ENCODE measurements at places on chromosomes 6 and 20. TPM values are rescaled to one million over a fixed set of nuclear protein-coding genes. Genes with fewer than 3 reads are reported as not detected.
A peak's percentile ranks its signal among the peaks of the same experiment; 100 is the strongest.

GRCh38 chr20:47043086-47043485 is 148.4 kb downstream of the EYA2 start:
- H3K27ac ChIP-seq = no peak overlapping the region
- H3K27me3 ChIP-seq = no peaks in the 10 kb centered on the region
- H3K36me3 ChIP-seq = no peaks in the 10 kb centered on the region
- no peak overlapping the region for H3K4me3 ChIP-seq
- no peaks in the 10 kb centered on the region for H3K4me1 ChIP-seq

DNA sequence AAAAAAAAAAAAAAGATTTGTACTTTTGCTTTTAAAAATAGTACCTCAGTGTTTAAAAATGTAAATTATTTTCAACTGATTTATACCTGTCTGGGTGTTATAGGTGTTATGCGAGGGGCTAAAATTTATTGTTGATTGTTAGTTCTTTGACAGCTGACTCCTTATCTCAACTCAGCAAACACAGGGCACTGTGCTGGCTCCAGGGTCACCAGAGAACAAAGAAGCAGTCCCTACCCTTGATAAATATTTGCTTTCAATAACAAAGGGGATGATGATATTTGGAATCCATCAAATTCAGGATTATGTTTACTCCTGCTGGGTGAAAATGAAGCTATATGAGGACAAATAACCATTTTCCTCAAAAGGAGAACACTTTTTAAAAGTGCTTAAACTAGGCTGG is 34.2 kb upstream of the KAT14 start:
- no peak for DNase-seq
- H3K36me3 ChIP-seq = no peaks in the 10 kb centered on the region
- no peaks in the 10 kb centered on the region for H3K27me3 ChIP-seq
- no peak overlapping the region for H3K4me3 ChIP-seq
- no peak overlapping the region for H3K27ac ChIP-seq

SNX21 gene
- 8.4 TPM for polyA plus RNA-seq

GRCh38 chr6:112298021-112298745 is 43.8 kb upstream of the LAMA4 start:
- H3K27me3 ChIP-seq = peaks cover 16% of the 10 kb centered on the region
- DNase-seq = no peak
- H3K27ac ChIP-seq = no peak overlapping the region
- no peaks in the 10 kb centered on the region for H3K36me3 ChIP-seq
- H3K4me1 ChIP-seq = no peaks in the 10 kb centered on the region
- H3K4me3 ChIP-seq = no peak overlapping the region

DNA sequence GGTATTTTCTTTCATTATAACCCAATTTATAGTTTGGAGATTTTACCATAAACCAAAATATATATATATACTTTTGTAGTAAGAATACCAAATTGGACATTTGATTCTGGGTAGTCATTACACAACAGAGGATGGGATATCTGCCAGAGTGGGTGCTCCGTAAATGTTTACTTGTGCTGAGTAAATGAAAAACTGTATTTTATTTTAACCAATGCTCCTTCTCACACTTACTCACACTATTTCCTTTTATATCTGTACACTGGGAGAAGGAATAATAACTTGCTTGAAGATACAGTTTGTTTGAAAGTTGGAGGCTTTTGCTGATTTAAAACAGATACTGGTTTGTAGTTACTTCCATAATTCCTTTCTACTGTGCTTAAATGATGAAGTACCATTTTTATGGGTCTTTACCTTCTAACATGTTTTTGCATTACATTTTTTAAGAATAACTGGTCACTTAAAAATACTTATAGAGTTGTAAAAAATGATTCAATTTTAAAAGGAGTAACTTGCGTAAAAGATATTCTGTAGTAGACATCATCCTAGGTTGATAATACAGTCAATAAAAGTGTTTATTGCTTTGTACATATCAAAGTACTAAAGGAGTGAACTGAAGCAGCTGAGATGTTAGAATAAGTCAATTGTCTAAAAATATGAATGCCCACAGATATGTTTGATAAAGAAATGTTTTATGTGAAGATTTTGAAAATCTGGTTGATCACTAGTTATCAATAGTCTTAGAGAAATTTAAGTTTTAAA is 411.7 kb downstream of the UTRN start:
- no peaks in the 10 kb centered on the region for H3K27me3 ChIP-seq
- H3K36me3 ChIP-seq = peaks cover 4% of the 10 kb centered on the region
- H3K27ac ChIP-seq = no peak overlapping the region
- no peak overlapping the region for H3K4me3 ChIP-seq
- no peaks in the 10 kb centered on the region for H3K4me1 ChIP-seq

DNA sequence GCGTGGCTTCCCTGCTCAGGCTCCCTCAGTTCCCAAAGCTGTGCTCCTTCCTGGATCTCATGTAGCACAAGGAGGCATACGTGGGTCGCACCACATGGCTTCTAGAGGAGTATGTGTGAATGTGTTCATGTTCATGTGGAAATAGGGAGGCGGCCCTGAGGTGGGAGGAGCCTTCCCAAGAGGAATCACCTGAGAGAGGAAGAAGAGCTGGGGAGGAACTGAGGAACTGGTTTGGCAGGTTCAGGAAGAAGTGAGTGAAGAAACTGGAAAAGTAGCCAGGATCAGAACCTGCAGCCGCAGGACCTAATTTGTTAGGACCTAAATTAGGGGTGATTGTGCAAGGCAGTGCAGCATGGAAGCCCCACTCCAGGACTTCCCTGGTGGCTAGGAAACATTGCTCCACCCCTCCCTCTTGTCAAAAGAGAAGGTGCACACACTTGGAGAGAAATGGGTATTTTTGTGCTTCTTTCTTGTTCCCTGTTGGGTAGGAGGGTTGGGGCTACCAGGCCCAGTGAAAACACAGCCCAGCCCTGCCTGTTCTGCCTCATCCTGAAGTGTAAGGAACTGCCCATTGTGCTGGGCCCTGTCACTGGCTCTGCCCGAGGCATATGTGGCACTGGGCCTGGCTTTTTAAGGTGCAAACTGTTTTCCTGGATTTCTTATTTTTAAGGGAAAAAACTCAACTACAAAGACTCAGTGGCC is 20.7 kb downstream of the SYNJ2 start:
- no peaks in the 10 kb centered on the region for H3K36me3 ChIP-seq
- peak overlapping the region; percentile 48 for H3K27ac ChIP-seq
- no peak overlapping the region for H3K4me3 ChIP-seq

WFDC2 gene
- 48.4 TPM for polyA plus RNA-seq

DNA sequence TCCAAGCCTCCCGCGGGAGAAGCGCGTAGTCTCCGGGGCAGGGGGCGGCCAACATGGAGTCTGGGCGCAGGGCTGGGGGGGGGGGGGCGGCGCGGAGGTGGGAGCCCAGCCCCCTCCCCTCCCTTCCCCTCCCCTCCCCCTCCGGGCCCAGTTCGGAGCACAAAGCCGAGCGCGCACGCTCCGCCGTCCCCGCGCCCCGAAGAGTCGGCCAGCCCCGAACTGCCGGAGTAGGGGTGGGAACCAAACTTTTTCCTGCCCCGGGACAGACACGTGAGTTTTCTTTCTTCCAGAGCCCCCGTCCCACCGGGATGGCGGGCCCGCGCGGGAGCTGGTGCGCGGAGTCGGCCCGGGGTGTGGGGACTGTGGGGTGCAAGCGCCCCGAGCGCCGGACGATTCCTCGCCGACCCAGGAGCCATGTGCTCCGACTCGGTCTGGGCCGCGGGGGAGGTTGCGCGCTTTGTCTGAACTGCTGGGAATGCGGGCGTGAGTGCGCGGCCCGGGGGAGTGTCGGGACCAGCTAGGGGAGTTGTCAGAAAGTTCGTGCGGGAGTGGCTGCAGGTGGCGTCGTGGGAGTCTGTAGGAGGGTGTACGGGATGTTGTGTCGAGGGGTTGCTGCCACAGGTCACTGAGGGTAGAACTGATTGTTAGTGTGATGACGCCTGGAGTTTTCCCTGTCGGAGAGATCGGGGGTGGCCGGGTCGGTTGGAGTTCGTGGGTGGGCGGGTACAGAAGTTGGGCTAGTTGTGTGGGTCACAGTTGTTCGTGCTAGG is 1.2 kb downstream of the TGIF2 start:
- DNase-seq = peak; percentile 42
- peak overlapping the region; percentile 97 for H3K4me3 ChIP-seq
- H3K4me1 ChIP-seq = peaks cover 28% of the 10 kb centered on the region
- H3K27me3 ChIP-seq = no peaks in the 10 kb centered on the region
- peaks cover 10% of the 10 kb centered on the region for H3K36me3 ChIP-seq
- peak overlapping the region; percentile 99 for H3K27ac ChIP-seq

GRCh38 chr6:122736163-122736562 is 43.4 kb upstream of the FABP7 start:
- no peaks in the 10 kb centered on the region for H3K36me3 ChIP-seq
- no peak for DNase-seq
- no peak overlapping the region for H3K4me3 ChIP-seq
- no peak overlapping the region for H3K27ac ChIP-seq
- no peaks in the 10 kb centered on the region for H3K27me3 ChIP-seq
- no peaks in the 10 kb centered on the region for H3K4me1 ChIP-seq

DNA sequence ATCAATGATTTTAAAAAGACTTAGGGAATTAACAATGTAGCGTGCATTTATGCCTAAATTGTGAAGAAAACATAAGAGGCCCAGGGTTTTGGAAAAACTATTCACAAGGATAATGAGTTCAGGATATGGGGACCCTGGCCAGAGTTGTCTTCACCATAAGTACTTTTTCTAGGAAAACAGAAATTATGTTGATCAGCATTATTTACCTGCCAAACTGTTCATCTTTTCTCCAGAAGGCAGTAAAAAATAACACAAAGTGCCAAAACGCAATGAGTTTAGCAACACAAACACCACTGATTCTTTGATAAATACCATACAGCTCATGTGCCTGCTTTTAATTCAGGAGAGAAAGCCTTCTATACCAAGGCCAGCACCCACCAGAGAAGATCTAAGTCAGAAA is 43.1 kb downstream of the SNAP25 start:
- H3K27ac ChIP-seq = no peak overlapping the region
- no peaks in the 10 kb centered on the region for H3K27me3 ChIP-seq
- DNase-seq = no peak
- H3K36me3 ChIP-seq = no peaks in the 10 kb centered on the region

ARMC2 gene
- 1.8 TPM for polyA plus RNA-seq

DNA sequence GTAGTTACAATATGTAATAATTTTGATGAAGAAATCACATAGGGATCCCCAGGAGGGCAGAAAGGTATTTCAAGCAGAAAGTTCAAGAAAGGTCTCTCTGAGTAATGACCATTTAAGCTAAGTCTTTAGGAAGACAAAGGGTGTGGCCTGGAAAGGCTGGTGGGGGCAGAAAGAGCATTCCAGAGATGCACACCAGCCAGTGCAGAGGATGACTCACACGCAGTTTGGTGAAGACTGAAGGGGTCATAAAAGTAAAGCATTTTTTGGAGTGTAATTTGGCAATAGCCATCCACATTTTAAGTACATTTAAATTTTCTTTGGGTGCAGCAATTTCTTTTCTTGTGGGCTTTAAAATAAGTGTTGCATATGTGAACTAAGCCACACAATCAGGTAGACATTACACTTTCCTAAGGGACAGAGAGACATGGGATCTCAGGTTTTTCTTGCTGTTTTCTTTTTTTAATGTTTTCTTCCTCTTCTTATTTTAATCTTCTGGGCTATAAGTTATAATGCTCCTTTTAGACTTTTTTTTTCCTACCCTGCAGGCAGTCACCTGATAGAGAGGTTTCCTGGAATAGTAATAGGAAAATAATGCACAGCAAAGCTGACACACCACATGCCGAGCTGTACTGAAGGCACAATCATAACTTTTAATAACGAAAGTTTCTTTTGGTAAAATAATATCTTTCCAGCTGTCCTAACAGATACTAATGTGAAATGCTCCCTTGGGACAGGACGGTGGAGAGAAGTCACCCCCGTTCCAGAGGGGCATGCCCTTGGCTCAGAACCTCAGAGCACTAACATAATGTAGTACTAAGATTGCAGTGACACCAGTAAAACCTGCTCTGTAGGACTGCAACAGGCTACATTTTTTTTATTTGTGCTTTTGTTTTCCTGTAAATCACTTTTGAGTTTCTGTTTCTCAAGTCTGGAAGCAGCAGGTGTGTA is 49.6 kb upstream of the PTPRK start:
- H3K27ac ChIP-seq = no peak overlapping the region
- H3K36me3 ChIP-seq = no peaks in the 10 kb centered on the region
- H3K4me1 ChIP-seq = no peaks in the 10 kb centered on the region

CENPW gene
- polyA plus RNA-seq = 11.5 TPM

SIRPA gene
- 11.9 TPM for polyA plus RNA-seq

DNA sequence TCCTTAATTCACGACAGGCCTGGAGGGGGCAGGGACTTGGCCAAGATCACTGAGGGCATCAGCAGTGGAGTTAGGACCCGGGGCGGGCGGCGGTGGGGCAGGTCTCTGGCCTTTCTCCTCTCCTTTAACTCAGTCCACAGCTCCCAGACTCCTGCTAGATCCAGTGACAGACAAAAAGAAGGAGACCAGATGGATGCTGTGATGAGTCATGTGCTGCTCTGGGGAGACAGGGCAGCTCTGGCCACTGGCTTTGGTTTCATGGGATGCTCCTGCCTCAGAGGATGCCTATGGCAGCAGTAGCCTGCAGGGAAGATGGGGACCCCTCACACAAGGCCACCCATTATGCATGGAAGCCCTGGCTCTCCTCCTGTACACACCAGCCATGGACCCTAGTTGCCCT is 20.5 kb downstream of the EPB41L1 start:
- no peaks in the 10 kb centered on the region for H3K36me3 ChIP-seq
- H3K4me3 ChIP-seq = no peak overlapping the region
- H3K27me3 ChIP-seq = peaks cover 17% of the 10 kb centered on the region
- no peak for DNase-seq

TCP11 gene
- polyA plus RNA-seq = 0.30 TPM

- no peaks in the 10 kb centered on the region for H3K27me3 ChIP-seq
- no peak for DNase-seq
- no peaks in the 10 kb centered on the region for H3K36me3 ChIP-seq
- no peak overlapping the region for H3K4me3 ChIP-seq
- H3K27ac ChIP-seq = no peak overlapping the region
Observed at GRCh38 chr6:137286916-137287315, 67.7 kb upstream of the IFNGR1 start.

CNPY3 gene
- polyA plus RNA-seq = 59.3 TPM

MYCT1 gene
- polyA plus RNA-seq = 4.1 TPM

TMEM244 gene
- polyA plus RNA-seq = not detected

SMAP1 gene
- polyA plus RNA-seq = 27.4 TPM

GRCh38 chr6:73694711-73695411 is 1.1 kb upstream of the CD109 start:
- DNase-seq = no peak
- no peak overlapping the region for H3K4me3 ChIP-seq
- no peaks in the 10 kb centered on the region for H3K36me3 ChIP-seq
- peaks cover 25% of the 10 kb centered on the region for H3K4me1 ChIP-seq
- H3K27me3 ChIP-seq = no peaks in the 10 kb centered on the region
